ENCODE measurements at places on chromosomes 4 and X. TPM values are rescaled to one million over a fixed set of nuclear protein-coding genes. Genes with fewer than 3 reads are reported as not detected.

DNA sequence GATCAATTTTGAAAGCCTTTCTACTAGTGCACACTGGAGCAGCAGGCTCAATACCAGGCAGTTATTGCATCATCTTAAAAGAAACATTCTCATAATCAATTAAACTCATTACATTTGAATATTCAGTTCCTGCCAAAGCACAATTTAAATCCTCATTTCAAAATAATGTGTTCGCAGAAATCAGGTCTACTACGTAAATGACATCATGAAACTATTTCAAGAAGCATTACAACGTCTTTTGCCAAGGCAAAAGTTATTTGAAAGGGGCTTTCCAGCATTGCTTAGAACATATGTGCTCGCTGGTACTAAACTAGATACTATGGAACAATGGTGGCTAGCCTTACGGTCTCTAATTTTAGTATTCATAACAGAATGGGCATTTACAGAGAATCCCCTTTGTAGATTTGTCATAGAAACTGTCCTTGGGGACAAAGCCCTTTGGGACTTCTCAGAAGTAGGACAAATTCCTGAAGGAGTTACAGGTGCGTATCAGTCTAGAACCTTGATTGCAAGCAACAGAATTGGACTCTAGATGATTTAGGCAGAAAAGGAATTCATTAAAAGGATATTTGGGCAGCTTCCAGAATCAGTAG is 27.6 kb upstream of the HUWE1 start:
- no peak for DNase-seq

- no peak for DNase-seq
Measured at GRCh38 chr4:53003959-53004358, 141.8 kb downstream of the RASL11B start.

DNA sequence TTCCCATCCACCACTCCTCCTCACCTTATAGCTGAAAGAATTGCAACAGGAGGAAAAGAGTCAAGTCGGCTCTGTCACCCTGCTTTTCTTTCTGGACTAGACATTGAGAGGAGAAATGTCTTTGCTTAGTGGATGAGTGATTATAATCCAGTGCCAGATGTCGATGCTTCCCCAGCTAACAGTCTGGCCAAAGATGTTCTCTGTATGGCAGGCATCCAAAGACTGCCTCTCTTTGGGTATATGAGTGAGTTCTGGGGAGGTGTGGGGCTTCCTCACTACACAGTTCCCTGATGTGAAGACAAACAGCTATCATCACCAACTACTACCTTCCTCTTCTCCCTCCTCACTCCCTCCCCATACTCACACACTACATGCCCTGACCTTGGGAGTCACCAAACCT is 90.9 kb downstream of the COMMD8 start:
- no peak for DNase-seq

- no peak for DNase-seq
Measured at GRCh38 chrX:107823456-107823855, 2.2 kb upstream of the MID2 start.

DNA sequence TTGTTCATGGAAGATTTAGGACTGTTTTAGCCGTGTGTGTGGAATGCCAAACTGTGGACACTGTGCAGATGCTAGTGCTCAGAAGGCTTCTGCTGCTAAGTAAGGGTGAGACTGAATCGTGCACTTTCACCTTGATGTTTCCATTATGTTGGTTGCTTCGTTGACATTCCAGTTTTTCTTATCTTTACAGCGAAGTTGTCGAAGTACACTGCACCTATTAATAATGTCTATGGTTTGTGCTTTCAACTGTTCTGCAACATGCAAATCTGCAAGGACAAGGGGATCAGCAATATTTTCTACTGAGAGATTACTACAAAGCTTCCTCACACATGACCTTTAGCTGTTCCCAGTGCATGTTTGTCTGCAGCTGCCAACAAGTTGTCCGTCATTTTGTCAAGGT is 67.7 kb downstream of the UGT2A3 start:
- no peak for DNase-seq

GRCh38 chrX:20007962-20008622 is 17.2 kb upstream of the BCLAF3 start:
- no peak for DNase-seq

DNA sequence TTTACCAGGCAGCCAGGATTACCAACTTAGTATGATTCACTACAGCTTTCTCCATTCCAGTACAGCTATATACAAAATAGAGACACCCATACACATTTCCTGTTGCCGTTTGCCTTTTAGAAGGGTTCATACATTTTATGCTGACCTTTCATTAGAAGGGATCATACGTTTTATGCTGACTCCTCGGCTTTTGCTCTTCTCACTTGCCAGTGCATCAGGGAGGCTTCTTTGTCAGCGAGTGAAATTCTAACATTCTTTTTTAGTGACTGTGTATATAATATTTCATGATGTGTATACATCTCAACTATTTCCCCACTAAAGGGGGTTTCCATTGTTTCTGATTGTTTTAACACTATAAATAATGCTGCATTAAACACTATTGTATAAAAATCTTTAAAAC is 552.6 kb downstream of the TRIML1 start:
- DNase-seq = no peak

DNA sequence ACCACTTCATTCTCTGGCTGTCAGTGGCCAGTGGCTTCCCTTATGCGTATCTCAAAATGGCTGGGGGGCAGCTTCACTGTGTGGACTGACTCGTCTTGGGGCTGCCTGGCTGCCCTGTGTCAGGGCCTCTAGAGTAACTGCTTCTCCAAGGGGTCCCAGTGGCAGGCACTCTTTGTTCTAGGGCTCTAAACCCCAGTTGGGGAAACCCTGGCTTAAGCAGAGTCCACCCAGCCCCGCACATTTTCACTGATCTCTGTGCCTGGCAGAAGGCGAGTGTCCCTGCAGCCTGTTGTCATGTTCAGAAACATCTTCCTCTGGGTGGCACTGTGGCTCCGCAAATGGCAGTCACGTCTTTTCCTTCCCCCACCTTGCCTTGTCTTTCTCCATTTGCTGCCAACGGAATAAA is 59.7 kb downstream of the NBDY start:
- peak; percentile 29 for DNase-seq

DNA sequence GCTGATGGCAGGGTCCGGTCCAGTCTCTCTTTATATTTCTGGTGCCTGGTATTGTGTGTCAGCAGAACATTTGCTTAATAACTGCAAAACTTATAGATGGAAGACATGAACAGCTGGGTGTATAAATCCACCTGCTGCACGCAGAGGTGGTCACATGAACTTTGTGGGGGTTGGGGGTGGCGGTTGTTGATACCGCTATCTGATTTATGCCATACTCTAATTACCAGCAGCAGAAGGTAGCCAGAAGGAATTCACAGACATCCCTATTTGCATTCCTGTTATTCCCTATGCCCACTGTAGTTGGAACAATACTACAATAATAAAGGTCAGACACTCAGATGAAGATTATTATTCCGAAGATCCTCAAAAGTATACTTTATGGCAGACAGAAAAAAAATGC is 121.6 kb upstream of the PUDP start:
- no peak for DNase-seq

DNA sequence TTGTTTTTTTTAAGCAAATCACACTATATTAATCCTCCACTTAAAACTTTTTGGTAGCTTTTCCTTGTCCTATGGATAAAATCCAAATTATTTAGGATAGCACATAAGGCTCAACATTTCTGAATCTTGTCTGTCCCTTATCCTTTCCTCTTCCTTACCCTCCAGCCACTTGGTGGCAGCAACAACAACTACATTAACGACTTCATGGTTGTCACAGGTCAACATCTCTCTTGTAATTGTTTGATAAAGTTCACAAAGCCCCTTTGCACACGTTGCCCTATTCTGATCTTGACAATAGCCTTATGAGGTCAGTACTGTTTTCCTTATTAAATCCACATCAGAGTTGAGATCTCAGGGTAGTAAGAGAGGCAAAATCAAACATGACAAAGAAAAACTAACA is 269.0 kb upstream of the PABPC4L start:
- peak; percentile 9 for DNase-seq

- no peak for DNase-seq
Measured at GRCh38 chrX:53089925-53090324, 4.0 kb upstream of the KANTR start.

DNA sequence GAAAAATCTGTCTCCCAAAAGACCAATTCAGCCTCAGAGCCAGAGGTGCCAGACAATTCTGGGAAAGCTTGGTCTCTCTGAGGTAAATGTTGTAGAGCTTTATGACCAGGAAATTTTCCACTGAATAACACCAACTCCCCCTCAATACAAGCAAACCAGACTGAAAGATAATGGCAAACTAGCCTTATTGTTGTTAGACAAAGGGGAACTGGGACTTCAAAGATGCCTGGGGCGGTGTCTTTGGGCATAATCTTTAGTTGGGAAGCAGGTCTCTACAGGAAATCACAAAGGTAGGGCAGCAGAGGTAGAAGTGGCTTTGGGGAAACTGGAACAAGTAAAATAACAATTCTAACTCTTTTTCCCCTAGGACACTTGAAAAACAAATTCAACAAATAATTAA is 12.0 kb downstream of the COL4A6 start:
- DNase-seq = no peak

The CTAG2 gene
- polyA plus RNA-seq = not detected

The GABRE gene
- polyA plus RNA-seq = 0.22 TPM

Data from brain (organoid and tissue), 16 donors.